Effector memory CD8-positive, alpha-beta T cell (primary cell): ENCODE measurements at places on chromosomes 11 and 22.
A peak's percentile ranks its signal among the peaks of the same experiment; 100 is the strongest.

GRCh38 chr22:42338479-42338878, 68.0 kb upstream of the TCF20 start:
- no peak for DNase-seq

- no peak for DNase-seq
These were observed 60.6 kb downstream of the PPP6R2 start for GRCh38 chr22:50403701-50404101.

GRCh38 chr11:26144911-26145310, 187.0 kb upstream of the ANO3 start:
- no peak for DNase-seq

GRCh38 chr11:35267504-35267903, 128.5 kb downstream of the CD44 start:
- no peak for DNase-seq

DNA sequence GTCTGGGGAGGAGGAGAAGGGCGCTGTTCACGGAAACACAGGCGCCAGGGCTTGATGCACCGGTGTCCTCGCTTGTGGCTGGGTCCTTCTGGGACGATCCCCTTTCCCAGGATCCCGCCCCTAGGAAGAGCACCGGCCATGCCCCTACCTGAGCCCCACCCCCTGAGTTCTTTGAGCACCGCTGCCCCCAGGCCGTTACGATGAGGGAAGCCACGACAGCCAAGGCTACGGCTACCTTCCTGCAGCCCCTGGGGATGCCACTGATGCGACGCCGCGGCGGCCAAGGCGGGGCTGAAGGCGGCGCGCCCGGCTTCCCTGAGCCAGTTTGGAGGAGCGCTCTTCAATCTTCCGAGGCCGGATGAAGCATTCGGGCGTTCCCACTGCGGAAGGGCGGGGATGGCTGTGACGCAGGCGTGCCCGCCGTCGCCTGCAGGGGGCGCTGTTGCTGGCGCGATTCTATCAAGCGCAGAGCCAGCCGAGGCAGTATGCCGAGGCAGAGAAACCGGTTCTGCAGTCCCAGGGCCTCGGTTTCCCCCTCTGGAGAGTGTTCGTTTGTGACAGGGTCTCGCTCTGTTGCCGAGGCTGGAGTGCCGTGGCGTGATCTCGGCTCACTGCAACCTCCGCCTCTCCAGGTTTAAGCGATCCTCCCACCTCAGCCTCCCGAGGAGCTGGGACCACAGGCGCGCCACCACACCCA, 9.7 kb upstream of the NEFH start:
- DNase-seq = peak; percentile 54

DNA sequence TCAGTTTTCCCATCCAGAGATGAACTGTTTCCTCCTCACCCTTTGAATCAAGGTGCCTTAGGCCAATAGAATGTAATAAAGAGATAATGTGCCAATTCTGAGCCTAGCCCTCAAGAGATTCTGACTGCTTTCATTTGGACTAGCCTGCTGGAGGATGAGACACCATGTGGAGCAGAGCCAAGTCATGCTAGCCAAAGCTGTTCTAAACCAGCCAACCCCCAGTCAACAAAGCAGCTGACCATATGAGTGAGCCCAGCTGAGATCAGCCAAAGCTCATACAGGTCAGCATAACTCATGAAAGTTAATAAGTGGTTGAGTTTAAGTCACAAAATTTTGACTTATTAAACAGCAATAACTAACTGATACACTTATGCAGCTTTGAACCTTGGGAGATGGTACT, 66.7 kb upstream of the DBX1 start:
- no peak for DNase-seq

- DNase-seq = no peak
These were observed 27.0 kb upstream of the SC5D start for GRCh38 chr11:121265586-121265985.

GRCh38 chr11:7619322-7619721, 54.0 kb downstream of the CYB5R2 start:
- no peak for DNase-seq

DNA sequence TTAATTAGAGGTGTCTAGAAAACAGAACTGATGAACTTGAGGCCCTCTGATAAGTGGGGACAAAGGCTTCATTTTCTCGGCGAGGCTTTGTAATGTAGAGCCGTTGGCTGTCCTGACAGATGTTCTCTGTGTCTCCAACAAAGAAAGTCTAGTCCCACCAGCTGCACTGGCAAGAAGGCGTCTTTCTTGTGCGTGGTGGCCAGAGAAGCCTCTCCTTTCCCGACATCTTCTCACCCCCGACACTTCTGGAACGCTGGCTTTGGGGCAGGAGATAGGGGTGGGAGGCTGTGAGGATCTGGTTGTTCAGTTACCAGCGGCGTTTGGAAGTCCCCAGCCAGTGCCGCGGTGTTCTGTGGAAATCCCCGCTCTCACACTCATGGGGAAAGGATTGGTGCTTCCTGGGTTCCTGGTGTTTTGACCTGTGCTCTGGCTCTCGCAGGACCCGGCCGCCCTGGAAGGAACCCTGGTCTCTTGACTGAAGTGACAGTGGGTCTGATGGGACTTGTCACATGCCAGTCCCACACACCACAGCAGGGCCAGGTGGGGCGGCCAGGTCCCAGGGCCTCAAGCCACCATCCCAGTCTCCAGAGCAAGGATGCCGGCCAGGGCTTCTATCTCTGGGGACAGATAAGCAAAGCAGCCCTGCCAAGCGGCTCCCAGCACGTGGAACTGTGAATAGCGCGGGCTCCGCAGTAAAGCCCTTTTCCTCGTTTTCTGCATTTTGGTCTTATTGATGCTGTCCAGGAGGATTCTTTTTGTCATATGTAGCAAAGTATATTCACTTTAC, 23.2 kb downstream of the FADS2 start:
- DNase-seq = no peak

- DNase-seq = peak; percentile 88
These were observed 28.9 kb downstream of the MFNG start for GRCh38 chr22:37457093-37457893.

DNA sequence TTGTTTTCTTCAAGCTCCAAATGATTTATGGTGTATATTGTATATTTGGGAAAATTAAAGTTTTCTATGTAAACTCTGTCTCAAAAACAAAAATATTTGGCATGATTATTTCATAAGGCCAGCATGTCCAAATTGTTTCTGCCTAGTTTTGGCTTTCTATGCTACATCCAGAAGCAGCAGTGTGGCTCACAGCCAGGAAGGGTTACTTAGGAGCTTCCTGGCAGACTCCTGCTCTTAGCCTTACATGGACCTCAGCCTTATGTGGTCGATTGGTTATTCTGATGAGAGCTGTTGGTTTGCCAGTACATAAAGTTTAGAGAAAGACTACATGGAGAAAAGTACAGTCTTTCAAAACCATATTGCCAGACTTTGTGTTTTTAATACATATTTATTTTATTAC, 297.7 kb upstream of the FAT3 start:
- DNase-seq = no peak

GRCh38 chr11:35009944-35010342, 93.5 kb downstream of the PDHX start:
- no peak for DNase-seq

- no peak for DNase-seq
These were observed 18.4 kb downstream of the ABTB2 start for GRCh38 chr11:34339149-34340064.

- DNase-seq = no peak
These were observed 12.5 kb downstream of the PLET1 start for GRCh38 chr11:112248201-112248600.
